ENCODE measurements at places on chromosomes 2 and 18.

DNA sequence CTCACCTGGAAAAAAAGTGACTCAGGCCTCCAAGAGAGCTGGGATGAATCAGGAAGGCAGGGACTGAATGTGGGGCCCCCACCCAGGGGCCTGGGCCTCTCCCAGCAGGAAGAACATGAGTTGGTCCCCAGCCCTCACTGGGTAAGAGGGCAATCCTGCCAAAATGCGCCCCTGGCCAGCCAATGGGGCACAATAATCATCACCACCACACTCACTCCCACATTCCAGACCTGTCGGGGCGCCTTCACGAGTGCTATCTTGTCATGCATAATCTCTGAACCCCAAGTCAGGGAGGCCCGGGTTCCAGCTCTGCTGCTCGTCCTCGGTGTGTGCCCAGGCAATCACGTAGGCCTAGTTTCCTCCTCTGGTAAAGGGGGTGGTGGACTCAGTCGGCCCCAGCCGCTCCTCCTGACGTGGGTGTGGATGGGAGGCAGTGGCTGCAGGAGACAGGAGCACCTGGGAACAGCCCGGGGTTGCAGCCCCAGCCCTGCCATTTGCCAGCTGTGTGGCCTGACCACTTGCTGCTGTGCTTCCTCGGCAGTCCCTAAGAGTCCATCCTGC lies 115.1 kb downstream of the CYP26B1 start:
- H3K36me3 ChIP-seq = no peaks in the 10 kb centered on the region
- no peaks in the 10 kb centered on the region for H3K4me1 ChIP-seq
- no peak overlapping the region for H3K4me3 ChIP-seq
- no peak for DNase-seq
- no peak overlapping the region for H3K27ac ChIP-seq

DNA sequence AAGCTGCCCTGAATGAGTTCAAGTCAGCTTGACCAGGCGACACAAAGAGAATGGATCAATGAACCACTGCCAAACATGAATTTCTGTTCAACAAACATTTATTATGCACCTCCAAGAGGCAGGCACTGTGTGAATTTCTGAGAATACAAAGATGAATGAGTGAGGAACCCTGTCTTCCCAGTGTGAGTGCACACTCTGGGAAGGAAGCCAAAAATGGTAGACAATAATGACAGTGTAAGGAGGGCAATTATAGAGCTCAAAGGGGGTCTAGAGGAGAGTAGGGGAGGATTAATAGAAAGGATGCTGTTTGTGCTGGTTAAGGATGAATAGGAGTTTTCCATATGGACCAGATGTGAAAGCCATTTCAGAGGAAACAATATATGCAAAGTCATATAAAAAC lies 213.4 kb downstream of the DCC start:
- no peak for DNase-seq
- no peaks in the 10 kb centered on the region for H3K4me1 ChIP-seq
- no peaks in the 10 kb centered on the region for H3K36me3 ChIP-seq
- no peak overlapping the region for H3K27ac ChIP-seq
- H3K4me3 ChIP-seq = no peak overlapping the region
- H3K27me3 ChIP-seq = no peaks in the 10 kb centered on the region

DNA sequence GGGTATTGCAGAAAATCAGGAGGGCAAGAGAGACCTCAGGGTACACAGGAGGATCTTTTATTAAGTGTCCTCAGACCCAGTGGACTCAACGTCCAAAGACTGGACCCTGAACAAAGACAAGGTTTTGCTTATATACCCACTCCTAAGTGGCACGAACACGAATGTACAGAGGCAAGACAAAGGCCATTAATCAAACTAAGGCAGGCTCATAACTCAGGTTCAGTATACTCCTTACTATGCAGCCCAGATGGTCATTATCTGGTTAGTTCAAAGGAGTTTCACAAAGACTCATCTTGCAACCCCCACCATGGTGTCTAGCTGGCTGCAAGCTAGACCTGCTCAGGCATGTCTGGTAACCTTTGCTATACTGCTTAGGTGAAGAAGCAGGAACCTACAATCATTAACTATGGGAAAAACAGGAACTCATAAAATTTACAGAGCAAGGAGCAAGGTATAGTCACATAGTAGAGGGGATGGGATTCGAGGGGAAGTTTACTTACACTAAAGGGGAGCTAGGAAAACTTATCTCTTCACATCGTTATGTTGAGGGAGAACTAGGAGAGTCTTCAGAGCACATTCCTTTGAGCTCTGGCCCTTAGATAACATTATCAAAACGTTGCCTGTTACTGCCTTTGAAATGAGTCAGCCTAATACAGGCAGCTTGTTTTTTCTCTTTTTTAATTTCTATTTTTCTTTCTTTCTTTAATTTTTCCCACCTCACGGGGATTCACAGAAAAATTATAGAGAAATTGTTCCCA lies 33.9 kb downstream of the SLC4A3 start:
- no peak for DNase-seq
- no peaks in the 10 kb centered on the region for H3K36me3 ChIP-seq
- no peak overlapping the region for H3K27ac ChIP-seq
- no peaks in the 10 kb centered on the region for H3K27me3 ChIP-seq
- peaks cover 4% of the 10 kb centered on the region for H3K4me1 ChIP-seq

GRCh38 chr2:210177769-210178168 lies 6.6 kb upstream of the KANSL1L start:
- no peak overlapping the region for H3K4me3 ChIP-seq
- DNase-seq = no peak
- H3K36me3 ChIP-seq = peaks cover 15% of the 10 kb centered on the region
- H3K4me1 ChIP-seq = peaks cover under 1% of the 10 kb centered on the region
- H3K27ac ChIP-seq = no peak overlapping the region

DNA sequence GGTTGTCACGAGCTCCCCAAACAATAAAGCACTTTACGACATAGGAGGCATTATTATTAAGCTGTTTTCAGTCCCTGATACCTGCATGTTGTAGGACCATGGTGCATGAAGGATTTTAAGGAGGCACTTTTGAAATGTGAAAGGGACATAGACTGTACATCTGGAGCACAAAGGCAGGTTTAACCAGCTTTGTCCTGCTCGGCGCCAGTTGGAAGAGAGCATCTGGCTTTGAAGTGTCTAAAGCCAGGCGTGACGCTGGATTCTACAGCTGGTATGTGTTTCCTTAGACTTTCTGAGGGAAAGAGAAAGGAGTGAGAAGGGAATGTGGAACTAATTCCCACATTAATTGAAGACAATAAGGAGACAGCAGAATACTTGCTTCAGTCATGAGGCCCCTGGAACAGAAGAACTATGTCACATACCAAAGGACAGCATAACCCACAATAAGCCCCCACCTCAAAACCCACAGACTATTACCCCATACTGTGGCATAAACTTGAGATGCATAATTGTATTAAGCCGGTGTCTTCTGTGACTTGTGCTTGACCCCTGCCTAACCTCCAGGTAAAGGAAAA lies 381.0 kb upstream of the MEX3C start:
- no peak overlapping the region for H3K27ac ChIP-seq
- H3K4me3 ChIP-seq = no peak overlapping the region
- H3K4me1 ChIP-seq = no peaks in the 10 kb centered on the region
- no peak for DNase-seq

DNA sequence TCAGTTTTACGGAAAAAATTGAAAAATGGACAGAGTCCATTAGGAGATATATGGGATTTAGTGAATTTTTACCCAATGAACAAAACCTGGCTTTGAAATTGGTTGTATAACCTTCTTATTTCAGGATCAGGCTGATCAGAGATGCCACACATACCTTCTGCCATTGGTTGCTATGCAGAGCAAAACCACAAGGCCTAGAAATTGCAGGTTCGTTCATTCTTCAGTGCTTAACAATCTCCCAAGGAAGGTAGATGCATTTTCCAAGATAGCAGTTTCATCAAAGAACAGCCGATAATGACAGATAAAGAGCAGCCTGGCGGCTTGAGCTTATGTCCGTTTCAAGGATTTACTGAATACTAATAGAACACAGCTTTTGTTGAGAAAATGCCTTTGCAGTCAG lies 868.8 kb downstream of the EPHA4 start:
- no peaks in the 10 kb centered on the region for H3K4me1 ChIP-seq
- H3K27ac ChIP-seq = no peak overlapping the region
- no peak overlapping the region for H3K4me3 ChIP-seq
- no peaks in the 10 kb centered on the region for H3K27me3 ChIP-seq
- no peaks in the 10 kb centered on the region for H3K36me3 ChIP-seq

DNA sequence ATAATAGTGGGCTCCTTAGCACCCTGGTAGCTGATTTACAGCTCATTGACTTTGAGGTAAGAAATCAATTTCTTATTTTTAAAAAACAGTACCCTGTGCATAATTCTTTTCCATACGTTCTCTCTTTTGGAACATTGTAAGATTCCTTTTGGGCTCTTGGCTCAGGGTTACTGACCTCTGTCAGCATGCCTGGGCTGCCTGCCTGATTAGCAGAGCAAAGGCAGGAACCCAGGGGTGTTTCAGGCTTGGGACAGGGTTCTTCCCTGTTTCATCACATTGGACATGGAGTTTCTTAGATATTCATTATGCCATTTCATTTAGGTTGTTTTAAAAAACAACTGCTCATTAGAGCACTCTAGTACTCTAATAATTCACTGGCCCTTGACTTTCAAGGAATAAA lies 73.8 kb upstream of the ITM2C start:
- H3K27ac ChIP-seq = peak overlapping the region; percentile 12
- no peaks in the 10 kb centered on the region for H3K36me3 ChIP-seq
- H3K4me1 ChIP-seq = peaks cover 14% of the 10 kb centered on the region
- no peaks in the 10 kb centered on the region for H3K27me3 ChIP-seq
- H3K4me3 ChIP-seq = no peak overlapping the region

DNA sequence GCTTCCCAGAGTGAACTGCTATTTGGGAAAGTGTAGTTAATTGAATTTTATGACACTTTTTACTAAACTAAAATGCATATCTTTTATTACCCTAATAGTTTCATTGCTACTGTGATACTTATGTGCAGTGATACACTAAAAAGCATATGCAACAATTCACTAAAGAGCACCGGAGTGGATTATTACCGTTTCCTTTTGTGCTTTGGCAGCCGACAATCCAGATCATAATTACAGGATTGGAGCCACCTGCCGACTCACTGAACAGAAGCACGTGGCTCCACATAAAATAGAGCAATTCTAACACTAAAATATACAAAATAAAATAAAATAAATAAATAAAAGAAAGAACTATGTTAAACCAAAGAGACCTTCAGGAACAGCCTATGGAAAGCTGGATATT lies 583.4 kb downstream of the NRXN1 start:
- DNase-seq = no peak
- no peaks in the 10 kb centered on the region for H3K27me3 ChIP-seq
- H3K27ac ChIP-seq = no peak overlapping the region
- H3K4me3 ChIP-seq = no peak overlapping the region
- H3K4me1 ChIP-seq = no peaks in the 10 kb centered on the region

GRCh38 chr18:48947092-48947491 lies 3.7 kb downstream of the SMAD7 start:
- peak overlapping the region; percentile 99 for H3K27ac ChIP-seq
- H3K36me3 ChIP-seq = peaks cover 24% of the 10 kb centered on the region
- no peaks in the 10 kb centered on the region for H3K27me3 ChIP-seq
- H3K4me3 ChIP-seq = peak overlapping the region; percentile 94
- H3K4me1 ChIP-seq = peaks cover 4% of the 10 kb centered on the region

DNA sequence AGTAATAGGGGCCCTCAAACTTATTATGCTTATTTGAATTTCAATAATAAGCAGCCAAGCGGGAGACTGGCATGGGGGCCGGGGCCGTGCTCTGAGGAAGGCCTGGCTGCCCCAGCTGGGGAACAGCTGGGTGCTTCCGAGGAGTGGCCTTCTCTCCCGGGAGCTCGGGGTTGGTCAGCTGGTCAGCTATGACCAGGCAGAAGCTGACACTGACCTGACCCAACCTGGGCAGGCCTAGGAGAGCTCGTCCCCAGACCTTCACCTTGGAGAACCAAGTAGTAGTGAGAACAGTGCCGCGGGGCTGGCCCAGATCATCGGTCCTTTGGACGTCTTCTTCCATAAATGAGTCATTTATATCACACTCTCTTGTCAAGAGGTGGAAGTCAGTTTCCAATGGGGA lies 36.1 kb downstream of the RRM2 start:
- H3K4me3 ChIP-seq = no peak overlapping the region
- H3K27me3 ChIP-seq = no peaks in the 10 kb centered on the region
- H3K36me3 ChIP-seq = no peaks in the 10 kb centered on the region
- DNase-seq = no peak
- H3K27ac ChIP-seq = no peak overlapping the region

Data from ascending aorta (tissue), 2 donors.